ENCODE measurements at places on chromosomes 16 and 17.

DNA sequence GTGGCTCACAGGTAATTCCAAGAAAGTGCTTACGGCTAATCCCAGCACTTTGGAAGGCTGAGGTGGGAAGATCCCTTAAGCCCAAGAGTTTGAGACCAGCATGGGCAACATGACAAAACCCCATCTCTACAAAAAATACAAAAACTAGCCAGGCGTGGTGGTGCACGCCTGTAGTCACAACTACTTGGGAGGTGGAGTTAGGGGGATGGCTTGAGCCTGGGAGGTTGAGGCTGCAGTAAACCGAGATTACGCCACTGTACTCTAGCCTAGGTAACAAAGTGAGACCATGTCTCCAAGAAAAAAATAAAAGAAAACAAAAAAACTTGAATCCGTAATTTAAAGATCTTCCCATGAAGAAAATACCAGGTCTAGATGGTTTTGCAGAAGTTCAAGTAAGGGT lies 5.0 kb downstream of the ICAM2 start:
- no peak for DNase-seq

GRCh38 chr16:89525146-89525913 lies 17.1 kb downstream of the SPG7 start:
- no peak for DNase-seq

- DNase-seq = peak; percentile 98
These were observed at the start of gene G6PC3 for GRCh38 chr17:44070455-44071197. Gene G6PC3 (plus strand): TSS chr17:44070735. CDS start chr17:44070966, 231 bp downstream.

- DNase-seq = no peak
These were observed 4.1 kb downstream of the BAIAP2 start for GRCh38 chr17:81039096-81039495.

DNA sequence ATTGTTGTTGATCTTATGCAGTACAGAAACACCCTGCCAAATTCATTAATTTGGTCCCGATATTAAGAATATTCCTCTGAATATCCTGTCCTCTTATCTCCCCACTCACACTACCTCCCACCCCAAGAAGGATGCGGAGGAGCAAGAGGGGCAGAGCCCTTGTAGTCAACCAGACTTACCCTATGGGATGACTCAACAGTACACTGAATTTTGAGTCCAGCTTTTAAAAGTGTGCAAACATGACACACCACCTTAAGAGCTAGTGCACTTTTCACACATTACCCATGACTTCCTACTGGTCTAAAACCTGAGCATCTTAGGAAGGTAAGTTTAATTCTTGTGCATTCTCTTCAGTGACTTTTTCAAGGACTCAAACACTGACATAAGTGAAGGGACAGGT lies 9.5 kb downstream of the USP22 start:
- peak; percentile 63 for DNase-seq

- peak; percentile 18 for DNase-seq
These were observed 131.4 kb downstream of the HS3ST2 start for GRCh38 chr16:22945361-22945760.

DNA sequence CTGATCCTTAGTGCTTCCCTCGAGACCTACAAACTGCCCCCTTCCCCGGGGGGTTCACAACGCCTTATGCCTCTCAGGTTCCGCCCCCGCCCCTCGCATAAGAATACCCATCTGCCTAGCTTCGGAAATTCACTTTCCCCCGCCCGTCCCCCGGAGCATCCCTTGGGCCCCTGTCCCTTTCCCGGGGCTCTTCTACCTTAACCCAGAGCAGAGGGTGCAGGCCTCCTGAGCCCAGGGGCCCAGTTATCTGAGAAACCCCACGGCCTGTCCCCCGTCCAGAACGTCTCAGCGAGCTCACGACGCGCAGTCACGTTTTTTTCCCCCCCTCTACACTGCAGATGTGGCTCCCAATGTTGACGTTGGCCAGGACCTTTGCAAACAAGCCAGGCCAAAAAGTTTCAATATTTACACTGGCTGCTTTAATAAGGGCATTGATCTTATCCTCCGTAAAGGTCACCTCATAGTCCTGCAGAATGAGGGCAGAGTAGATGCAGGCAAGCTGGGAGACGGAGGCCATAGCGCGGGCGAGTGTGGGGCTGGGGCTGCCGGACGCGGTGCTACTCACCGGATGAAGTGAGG lies 1.4 kb upstream of the NBR1 start:
- DNase-seq = peak; percentile 47

GRCh38 chr16:56262148-56262547 lies 70.9 kb downstream of the GNAO1 start:
- DNase-seq = no peak

DNA sequence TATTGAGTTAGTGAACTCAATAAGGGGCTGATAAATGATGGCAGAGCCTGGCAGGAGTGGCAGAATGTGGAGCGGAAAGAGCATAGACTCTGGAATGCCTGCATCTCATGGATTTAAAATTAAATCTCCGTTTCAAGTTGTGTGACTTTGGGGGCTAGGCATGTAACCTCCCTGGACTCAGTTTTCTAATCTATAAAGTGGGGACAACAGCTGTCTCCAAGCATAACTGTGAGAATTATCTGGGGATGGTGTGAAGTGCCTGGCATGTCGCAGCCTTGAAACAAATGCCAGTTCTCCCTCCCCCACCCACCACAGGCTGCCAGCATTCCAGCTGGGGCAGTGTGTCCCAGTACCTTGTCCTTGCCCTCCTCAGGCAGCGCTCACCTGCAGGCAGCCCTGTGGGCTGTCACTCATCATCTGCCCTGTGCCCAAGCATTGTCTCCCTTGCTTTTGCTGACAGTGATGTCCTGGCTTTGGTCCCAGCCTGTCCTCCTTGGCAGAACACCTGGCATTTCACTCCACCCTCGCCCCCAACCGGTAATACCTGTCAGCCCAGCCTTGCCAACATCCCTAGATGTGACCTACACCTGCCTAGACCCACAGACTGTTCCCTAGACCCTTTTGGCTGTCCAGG lies 129.6 kb downstream of the MRM1 start:
- DNase-seq = no peak

DNA sequence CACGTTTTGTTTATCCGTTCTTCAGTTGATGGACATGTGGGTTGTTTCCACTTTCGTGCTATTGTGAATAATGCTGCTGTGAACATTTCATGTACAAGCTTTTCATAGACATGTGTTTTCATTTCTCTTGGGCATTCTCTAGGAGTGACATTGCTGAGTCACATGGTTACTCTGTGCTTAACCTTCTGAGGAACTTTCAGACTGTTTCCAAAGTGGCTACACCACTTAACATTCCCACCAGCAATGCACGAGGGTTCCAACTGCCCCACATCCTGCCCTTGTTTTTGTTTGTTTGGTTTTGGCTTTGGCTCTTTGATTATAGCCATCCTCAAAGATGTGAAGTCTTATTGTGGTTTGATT lies 14.2 kb upstream of the PEMT start:
- peak; percentile 65 for DNase-seq

DNA sequence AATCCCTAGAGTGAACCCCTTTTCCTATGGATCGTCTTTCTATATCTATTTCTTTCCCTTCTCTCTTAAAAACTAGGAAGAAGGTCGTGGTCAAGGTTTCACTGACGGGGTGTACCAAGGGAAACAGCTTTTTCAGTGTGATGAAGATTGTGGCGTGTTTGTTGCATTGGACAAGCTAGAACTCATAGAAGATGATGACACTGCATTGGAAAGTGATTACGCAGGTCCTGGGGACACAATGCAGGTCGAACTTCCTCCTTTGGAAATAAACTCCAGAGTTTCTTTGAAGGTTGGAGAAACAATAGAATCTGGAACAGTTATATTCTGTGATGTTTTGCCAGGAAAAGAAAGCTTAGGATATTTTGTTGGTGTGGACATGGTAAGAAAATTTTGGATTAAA lies 9.6 kb downstream of the CYLD start:
- no peak for DNase-seq

DNA sequence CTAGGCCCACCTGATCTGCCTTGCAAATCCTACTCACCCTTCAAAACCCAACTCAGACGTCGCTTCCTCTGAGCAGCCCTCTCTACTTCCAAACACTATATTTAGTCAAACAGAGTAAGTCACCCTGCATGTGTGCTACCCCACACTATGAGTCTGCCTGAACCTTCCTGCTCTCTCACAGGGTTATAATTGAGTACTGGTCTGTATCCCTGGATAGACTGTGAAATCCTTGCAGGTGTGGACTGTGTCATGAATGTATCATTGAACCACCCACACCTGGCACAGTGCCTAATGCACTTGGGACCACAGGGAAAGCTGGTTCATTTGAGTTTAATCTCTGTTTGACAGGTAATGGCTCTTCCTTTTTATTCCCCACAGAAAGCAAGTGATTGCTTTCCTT lies 3.4 kb downstream of the FBXO39 start:
- DNase-seq = no peak

- peak; percentile 89 for DNase-seq
These were observed 42.7 kb downstream of the GNA13 start for GRCh38 chr17:65013613-65014391.

DNA sequence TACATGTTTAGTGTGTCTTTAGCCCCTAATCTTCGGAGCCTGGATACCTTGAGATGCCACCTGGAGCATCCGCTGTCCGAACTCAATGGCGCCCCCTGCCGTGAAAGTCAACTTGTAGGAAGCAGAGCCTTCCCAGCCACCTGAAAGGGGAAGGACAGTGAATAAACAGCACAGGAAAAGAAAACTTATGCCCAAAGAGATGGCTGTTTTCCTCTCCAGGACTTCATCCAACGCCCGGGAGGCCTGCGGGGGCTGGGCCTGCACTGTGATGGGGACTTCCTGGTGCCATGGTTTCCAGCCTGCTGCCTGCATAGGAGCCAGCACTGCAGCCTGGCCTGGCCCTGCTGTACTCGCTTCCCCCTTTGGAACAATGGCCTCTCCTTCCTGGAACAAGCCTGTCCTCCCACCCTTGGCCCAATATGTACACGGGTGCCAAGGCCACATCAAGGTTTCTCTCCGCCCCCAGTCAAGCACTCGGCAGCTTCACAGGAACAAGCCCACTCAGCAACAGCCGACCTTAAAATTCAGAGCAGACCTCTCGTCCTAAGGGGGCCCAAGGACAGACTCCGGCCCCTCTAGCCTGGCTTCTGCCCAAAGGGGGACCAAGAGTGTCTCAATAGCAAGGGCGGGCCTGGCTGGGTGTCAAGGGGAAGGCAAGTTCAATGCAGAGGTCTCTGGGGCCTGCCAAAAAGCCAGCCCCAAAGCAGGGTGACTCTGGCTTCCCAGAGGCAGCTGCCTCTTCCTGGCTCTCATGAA lies 4.5 kb upstream of the UNC13D start:
- peak; percentile 51 for DNase-seq

DNA sequence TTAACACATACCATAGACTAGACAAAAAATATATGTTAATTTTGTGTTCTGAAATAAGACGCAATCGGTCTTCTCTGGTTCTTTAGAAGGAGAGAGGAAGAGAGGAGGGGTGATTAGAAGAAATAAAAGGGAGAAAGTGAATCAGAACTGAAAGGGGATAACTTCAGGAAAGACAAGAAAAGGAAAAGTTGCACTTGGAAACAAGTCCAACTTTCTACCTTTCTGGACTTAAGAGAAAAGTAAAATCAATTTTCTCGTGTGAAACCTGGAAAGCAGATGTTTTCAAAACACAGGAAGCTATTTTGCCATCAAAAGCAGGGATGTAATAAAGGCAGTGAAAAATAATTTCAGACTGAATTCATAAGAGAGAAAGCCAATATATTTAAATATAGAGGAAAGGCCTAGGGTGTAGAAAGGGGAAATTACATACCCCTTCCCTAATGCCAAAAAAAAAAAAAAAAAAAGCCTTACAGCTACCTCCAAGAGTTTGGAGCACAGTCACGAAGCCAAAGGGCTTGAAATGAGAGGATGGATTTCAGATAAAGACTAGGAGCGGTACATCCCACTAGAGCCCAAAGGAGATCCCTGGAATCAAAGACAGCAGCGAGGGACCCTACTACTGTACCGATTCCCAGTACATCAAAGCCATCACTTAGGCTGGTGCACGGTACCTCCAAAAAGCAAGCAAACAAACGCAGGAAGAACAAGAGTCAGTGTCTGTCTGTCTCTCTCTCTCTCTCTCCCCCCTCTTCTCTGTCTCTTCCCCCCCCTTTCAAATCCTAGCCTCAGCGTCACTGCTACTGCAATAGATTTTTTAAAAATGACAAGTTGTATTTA lies 12.1 kb upstream of the ZFHX3 start:
- DNase-seq = no peak

- peak; percentile 39 for DNase-seq
These were observed 24.9 kb downstream of the KLHL36 start for GRCh38 chr16:84673203-84673535.

GRCh38 chr16:86730086-86730485 lies 151.7 kb downstream of the FOXL1 start:
- no peak for DNase-seq

DNA sequence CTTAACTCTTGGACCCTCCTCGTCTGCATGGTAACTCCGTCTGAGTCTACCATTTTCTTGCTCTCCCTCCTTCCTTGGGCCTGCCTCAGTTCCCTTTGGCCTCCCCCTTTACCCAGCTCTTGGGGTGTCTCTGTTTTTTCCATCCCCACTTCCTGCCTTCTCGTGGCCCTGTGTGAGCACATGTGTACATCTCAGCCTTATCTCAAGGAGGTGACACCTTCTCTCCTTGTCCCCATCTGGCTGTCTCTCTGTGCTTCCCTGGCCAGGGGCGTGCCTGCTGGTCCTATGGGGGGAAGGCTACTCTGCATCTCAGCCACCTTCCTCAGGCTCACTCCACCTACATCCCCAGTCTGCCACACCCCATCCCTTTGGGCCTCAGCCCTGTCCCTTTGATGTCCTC lies 6.6 kb downstream of the CTF1 start:
- no peak for DNase-seq

DNA sequence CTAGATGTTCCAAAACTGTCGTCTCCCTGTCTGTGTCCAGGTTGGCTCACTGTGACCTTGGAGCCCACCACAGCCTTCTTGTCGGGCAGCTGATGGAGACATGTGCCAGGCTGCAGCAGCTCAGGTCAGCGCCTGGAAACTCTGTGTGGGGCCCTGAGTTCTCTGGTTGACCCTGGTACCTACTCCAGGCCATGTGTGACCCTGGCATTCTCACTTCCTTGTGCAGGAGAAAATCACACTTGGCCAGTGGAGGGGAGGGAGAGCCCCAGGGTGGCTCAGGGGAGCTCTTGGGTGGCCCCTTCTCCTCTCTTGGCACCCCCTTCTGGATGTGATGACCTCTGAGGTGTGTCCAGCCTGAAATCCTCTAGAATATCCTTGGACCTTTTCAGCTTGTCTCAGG lies 25.0 kb upstream of the CPNE2 start:
- DNase-seq = no peak

- peak; percentile 80 for DNase-seq
These were observed 25.6 kb downstream of the TTLL6 start for GRCh38 chr17:48791128-48792032.

GRCh38 chr16:81140930-81141780 lies 45.0 kb upstream of the GCSH start:
- DNase-seq = no peak

GRCh38 chr16:86134802-86135461 lies 236.0 kb downstream of the IRF8 start:
- no peak for DNase-seq

- DNase-seq = peak; percentile 67
These were observed 14.2 kb downstream of the ANKFY1 start for GRCh38 chr17:4249452-4250029.

GRCh38 chr16:11461595-11461990 lies 116.3 kb downstream of the RMI2 start:
- no peak for DNase-seq

GRCh38 chr17:28533091-28533807 lies 19.2 kb downstream of the UNC119 start:
- DNase-seq = no peak
